ENCODE measurements at places on chromosomes 7 and 10.

DNA sequence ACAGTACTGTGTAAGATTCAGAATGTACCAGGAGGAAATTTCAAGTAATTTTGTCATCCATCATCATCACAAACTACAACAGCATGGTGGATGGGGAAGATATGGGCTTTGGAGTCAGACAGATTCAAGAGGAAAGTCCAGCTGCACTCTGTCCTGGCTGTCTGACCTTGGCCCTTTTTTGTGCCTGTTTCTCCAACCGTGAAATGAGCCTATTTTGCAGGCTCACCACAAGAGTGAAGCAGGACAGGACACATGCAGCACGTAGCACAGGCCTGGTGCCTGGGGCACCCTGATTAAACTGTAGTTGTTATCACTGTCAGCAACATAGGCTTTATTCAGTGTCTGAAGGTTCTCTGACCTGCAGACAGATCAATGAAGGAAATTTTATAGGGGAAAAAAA is 37.6 kb downstream of the RHOBTB1 start:
- DNase-seq: no peak

- no peak for DNase-seq
Measured at GRCh38 chr7:28623105-28623730, 210.9 kb downstream of the CREB5 start.

GRCh38 chr7:136272934-136273333 is 295.8 kb upstream of the MTPN start:
- no peak for DNase-seq

DNA sequence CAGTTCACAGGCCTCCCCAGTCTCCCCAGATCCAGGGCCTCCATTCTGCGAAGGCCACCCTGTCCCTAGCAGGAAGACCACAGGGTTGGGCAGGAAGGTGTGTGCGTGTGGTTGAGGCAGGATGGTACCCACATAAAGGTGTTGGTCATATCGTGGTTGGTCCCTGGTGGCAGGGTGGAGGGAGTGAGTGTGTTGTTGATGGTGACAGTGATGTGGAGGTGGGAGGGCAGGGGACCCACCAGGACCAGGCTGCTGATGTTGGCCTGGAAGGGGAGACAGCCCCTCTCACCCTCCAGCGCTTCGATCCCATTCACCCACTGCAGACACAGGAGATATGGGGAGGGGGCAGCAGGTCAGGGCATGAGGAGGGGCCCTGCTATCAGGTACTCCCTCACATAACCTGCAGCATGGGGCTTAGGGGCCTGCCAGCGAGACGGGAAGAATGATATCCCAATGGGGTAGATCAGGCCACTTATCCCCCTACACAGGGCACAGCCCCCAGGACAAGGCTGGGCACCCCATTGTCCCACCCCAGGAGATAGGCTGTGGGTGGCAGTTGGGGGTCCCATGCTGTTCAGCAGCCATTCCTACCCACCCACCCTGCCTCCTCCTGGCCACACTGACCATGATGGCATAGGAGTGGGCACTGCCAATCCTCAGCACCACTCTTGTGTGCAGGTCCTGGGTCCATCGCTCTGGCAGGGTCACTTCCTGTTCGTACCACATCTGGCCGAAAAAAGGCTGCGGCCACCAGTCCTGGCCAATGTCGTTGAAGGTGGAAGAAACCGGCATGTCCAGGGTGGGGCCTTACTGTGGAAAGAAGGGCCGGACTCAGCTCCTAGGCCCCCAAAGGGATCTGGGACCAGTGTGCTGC is 69.0 kb upstream of the ZNF479 start:
- DNase-seq: no peak

GRCh38 chr10:30751678-30752331 is 122.3 kb upstream of the LYZL2 start:
- DNase-seq: peak; percentile 37

- DNase-seq: no peak
Measured at GRCh38 chr7:71132377-71133231, 660 bp downstream of the GALNT17 start.

DNA sequence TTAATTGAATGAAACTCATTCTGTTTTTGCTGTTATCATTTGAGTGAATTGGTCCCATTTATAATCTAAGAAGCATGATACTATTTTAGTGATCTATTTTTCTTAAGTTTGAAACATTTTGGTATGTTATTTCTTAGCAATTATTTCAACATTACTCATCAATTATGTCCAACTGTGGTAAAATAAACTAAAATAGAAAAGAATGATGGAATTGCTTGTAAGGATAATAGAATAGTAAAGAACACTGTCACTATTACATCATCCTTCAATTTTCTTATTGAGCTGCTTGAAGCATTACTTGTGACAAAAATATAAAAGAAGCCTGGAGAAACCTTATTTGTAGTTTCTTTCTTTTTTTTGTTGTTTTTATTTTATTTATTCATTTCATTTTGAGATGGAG is 42.4 kb downstream of the ZNF487 start:
- no peak for DNase-seq

DNA sequence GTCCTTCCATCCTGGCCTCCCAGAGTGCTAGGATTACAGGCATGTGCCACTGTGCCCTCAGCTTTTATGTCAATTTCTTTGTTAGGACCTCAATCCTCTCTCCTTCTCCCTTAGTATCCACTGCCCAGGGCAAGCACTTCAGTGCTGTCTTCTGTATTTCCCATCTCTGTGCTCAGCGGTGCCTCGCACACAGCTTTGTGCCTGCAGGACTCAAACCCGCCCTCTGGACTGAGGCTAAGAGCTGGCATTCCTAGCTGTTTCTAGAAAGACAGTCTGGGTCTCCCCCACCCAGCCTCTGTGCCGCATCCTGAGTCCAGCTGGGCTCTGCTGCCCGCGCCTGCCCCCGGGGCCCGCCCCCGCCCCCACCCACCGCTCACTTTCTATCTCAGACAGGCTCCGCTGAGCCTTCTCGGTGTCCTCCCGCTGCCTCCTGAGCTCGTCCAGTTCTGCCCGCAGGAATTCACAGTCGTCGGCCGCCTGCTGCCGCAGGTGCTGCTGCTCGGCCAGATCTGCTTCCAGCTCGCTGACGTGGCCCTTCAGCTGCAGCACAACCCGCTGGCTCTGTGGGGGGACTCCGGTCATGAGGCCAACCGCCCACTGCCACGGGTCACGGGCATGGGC is 67.3 kb downstream of the SPDYE5 start:
- no peak for DNase-seq

GRCh38 chr10:48477616-48478015 is 127.3 kb downstream of the ARHGAP22 start:
- no peak for DNase-seq

GRCh38 chr7:117179701-117180100 is 143.2 kb downstream of the WNT2 start:
- no peak for DNase-seq

DNA sequence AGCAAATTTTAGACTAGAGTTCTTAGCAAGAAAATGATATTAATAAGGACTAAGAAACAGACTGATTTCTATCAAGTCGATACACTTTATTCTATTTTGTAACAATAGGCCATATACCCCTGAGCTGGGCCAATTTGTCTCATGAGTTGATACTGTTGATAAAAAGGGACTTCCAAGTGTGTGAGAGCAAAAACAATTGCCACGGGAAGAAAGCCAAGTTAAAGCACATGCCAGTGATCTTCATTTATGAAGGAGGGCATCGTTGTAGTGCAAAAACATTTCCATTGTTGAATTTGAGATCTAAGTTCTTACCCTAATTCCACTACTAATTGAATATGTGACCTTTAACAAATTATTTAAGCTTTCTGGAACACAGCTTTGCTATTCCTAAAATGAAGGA is 119.9 kb downstream of the CNOT4 start:
- peak; percentile 76 for DNase-seq

DNA sequence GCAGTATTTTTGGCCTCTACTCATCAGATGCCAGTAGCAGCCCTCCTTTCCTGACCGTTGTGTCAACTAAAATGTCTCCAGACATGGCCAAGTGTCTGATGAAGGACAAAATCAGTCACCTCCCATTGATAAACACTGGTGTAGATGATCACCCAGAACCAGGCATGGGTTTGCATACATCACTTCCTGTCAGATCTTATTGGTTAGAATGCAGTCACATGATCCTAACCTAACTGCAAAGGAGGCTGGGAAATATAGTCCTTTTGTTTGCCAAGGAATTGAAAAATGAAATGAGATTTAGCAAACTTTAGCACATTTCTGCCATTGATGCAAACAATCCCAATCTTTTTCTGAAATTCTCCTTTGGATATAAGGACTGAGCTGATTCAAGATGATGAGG is 141.4 kb downstream of the BUB3 start:
- no peak for DNase-seq

GRCh38 chr10:109774121-109774440 is 149.2 kb downstream of the XPNPEP1 start:
- no peak for DNase-seq

DNA sequence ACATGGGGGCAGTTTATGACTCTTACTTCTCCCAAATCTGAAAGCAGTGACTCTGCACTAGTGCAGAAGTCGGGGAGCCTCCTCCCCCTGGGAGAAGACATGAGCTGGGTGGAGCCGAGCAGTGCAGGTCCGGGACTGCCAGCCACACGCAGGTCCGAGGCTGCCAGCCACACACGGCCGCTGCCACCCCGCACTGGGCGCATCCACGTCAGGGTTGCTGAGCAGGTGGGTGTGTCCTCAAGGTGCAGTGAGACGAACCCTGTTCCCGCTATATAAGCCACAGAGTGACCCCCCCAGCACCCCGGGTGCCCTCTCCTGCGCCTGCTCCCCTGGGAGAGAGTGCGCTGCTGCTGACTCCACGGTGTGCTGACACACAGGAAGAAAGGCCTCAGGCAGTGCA is 430.2 kb downstream of the PTPRN2 start:
- DNase-seq: no peak

- no peak for DNase-seq
Measured at GRCh38 chr10:87635498-87636312, 24.0 kb upstream of the PAPSS2 start.

DNA sequence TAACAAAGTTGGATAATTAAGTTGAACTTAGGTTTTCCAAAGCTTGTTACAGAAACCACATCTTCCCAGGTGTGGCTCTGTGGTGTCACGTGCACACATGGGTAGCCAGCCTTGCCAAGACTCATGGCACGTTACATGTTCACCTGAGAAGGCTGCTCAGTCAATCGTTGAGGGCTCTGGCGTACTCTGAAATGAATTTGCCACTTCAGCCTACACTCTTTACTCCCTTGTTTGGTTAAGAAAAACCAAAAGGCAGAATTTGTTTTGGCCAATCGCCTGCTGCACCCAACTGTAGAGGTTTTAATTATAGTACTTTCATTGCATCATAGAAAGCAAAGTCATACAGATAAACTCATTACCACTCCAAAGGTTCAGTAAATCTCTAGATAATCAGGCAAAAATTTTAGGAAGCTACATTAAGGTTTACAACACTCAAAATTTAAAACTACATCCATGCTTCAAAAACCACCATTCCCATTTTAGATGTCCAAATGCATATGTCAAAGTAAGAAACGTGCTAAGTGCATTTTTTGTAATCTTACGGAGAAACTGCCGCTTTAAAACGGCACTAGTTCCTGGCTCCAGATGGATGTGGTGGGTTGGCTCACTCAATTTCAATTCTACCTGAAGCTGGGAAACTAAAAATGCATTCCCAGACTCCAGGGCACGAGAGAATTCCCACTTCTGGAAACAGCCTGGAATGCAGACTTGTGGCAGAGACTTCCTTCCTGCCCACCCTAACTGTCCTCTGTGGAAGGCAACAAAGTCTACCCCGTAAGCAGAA is 88.4 kb downstream of the DIP2C start:
- DNase-seq: peak; percentile 44

GRCh38 chr7:20301311-20301939 is 29.3 kb upstream of the ITGB8 start:
- DNase-seq: no peak

Measured in NCI-H1105 treated with DMSO at 0.1 percent for 48 hours (cell line).